RKO (cell line): ENCODE measurements at places on chromosomes 7 and 10.

- no peak for DNase-seq
Observed at GRCh38 chr10:7192831-7193361, 217.9 kb downstream of the SFMBT2 start.

DNA sequence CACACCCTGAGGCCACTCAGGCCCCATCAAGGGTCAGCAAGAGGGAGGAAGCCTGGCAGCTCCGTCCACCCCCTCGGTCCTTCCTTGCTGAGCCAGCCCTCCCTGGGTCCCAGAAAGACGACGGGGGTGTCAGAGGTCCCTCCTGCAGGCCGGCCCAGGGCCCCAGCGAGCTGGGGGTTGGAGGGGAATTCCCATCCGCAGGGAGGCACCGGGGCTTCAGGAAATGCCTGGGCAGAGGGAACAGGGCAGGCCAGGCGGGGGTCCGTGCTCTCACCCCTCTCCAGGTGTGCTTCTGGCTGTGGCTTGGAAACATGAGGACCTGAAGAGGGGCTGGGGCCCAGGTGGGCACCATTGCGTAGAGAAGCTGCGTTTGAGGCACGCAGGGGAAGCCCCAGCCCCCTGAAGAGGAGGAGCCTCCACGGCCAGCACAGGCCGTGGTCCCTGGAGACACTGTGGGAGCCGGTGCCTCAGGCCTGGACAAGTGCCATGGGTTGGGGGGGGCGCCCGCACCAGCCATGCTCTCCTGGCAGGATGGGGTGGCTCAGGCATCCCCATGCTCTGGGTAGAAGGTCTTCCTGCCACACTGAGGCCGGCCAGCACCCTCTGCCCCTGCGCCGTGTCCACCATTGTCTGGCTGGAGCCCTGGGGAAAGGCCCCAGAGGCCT is 66.7 kb downstream of the PDGFA start:
- no peak for DNase-seq

DNA sequence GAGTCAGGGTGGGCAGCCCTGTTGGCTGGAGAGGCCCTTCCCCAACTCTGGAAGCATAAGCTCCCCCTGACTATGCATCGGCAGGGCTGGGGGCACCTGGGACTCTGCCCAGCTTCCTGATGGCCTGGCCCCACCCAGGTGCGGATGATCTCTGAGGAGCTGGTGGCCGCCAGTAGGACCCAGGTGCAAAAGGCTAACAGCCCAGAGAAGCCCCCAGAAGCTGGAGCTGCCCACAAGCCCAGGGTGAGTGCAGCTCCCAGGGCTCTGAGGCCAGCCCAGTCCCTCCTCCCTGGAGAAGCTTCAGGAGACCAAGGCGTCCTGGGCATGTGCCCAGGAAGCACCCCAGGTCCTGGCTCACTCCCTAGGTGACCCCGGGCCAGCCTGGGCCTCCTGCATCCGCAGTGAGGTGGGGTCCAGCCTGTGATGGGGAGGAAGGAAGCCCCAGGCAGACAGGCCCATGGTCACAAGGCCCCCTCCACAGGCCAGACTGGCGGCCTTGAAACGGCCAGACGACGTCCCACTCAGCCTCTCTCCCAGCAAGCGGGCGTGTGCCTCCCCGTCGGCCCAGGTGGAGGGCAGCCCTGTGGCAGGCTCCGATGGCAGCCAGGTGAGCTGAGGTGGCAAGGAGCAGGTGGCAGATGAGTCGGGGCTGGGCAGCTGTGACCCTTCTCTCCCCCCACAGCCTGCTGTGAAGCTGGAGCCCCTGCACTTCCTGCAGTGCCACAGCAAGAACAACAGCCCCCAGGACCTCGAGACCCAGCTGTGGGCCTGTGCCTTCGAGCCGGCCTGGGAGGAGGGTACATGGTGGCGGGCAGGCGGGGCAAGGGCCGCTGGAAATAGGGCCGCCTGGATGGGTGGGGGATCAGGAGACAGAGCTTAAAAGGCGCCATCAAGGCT is 3.0 kb downstream of the LRWD1 start:
- DNase-seq: no peak

GRCh38 chr10:71131096-71131495 is 81.3 kb upstream of the UNC5B start:
- no peak for DNase-seq

GRCh38 chr10:12390733-12391132 is 41.4 kb downstream of the CAMK1D start:
- no peak for DNase-seq

DNA sequence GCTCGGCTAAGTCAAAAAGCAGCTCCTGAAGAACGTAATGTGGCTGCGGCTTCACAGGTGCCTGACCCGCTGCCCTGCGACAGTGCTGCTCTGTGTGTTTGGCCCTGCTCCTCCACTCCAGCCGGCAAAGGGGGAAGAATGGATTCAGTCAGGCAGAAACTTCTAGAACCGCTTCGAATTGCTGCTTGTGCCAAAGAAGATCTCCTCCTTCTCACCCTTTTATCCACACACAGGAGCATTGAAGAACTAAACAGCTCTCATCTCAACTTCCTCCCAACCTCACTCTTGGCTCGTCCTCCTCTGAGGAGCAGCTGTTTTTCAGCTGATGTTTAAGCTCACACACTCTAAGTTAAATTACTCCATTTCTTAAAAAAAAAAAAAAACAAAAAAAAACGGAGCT is 651.4 kb downstream of the INHBA start:
- no peak for DNase-seq

GRCh38 chr10:17647326-17647725 is 3.4 kb downstream of the STAM start:
- DNase-seq: no peak

DNA sequence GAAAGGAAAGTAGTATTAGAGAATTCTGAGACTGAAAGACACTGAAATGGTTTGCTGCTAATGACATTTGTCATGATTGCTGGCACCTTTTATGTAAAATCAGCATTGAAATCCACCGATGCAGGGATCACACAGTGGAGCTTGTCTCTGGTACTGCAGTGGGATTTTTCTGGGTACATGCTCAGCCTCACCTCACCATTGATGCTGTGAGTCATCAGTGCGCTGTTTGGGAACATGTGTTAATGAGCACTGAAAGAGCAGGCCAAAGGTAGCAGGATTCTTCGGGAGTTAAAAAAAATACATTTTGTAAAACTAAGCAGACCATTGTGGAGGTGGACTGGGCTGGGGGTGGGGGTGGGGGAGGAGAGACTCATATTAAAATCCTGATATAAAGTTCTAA is 174.9 kb downstream of the CREB5 start:
- DNase-seq: no peak

DNA sequence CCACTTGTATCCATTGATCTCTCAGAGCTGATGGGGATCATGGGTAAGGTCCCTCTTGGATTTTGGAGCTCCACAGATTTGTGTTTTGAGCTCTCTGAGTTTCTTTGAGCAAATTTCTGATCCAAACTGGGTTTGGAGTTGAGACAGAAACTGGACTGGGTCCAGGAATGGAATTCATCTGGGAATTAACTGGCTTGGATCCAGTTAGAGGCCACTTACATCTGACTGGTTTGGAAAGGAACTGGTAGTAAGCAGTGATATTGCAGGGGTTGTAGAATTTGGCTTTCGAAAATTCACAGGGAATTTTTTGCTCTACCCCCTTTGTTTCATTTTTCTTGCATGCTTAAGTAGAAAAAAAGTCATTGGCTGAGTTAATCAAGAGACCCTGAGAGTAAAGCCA is 245.6 kb downstream of the SEMA3D start:
- DNase-seq: no peak

GRCh38 chr7:78516450-78516849 is 717.9 kb downstream of the PHTF2 start:
- no peak for DNase-seq

DNA sequence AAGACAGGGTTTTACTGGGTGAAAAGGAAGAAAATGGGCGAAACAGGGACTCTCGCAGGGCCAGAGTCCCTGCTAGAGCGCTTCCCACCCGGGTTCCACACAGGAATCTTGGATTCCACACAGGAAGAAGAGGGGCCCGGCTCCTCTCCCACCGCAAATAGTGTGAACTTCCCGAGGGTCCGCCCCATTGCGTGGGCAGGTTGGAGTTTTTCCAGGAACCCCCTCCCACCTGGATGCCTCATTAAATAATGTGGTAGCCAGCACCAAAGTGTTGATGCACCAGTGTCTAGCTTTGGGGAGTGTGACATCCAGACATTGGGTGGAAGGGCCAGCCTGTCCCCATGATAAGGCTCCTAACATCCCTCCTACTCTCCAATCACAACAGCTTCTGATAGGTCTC is 330.3 kb upstream of the ZNF32 start:
- no peak for DNase-seq

GRCh38 chr7:90239625-90240228 is 5.2 kb upstream of the CFAP69 start:
- no peak for DNase-seq

- no peak for DNase-seq
Observed at GRCh38 chr7:4257146-4258111, 424.7 kb upstream of the FOXK1 start.

DNA sequence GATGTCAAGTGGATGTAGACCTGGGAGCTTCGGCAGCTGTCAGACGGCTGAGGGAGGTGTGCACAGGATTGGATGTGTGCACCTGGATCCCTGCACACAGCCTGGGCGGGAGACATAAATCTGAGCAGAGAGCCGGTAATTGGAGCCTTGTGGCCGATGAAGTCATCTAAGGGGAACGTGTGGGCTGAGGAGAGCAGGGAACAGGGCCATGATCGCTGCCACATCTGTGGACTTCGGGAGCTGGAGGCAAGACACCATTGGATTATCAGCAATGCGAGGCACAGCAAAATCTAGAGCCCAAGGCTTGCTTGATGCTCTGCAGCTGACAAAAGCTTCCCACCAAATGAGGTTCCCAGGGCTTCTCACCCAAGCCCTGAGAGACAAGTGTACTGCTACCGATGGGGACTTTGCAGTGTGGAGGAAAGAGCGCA is 147.7 kb downstream of the PTPN20 start:
- DNase-seq: no peak

GRCh38 chr7:54874804-54875203 is 115.8 kb upstream of the SEC61G start:
- DNase-seq: no peak

DNA sequence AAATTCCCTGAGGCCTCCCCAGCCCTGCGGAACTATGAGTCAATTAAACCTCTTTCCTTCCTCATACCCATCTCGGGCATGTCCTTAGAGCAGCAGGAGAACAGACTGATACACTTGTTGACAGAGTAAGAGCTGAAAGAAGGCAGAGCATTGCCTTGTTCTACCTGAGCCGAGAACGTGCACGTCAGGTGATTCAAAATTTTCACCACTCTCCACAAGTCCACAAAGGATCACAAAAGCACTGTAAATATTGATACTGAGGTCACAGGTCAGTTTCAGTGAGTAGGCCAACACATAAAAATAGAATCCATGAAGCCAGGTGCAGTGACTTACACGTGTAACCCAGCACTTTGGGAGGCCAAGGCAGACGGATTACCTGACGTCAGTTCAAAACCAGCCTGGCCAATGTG is 27.8 kb downstream of the DCLRE1C start:
- DNase-seq: no peak

DNA sequence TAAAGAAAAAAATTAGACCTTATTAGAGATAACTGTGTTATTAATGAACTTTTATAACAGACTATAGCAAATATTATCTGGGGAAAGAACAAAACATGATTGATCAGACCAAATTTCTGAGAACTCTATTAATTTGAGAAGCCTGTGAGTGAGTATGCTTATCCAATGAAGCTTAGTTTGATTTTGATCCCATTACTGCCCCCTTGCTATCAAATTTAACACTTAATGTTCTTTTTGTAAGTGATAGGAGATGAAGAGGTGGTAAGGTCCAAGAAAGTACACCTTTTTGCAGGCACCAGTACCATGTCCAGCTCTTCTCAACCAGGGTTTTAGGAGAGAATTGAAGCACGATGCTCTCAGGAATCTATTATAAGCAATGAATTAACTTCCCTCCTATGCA is 49.9 kb downstream of the ZNF365 start:
- no peak for DNase-seq

- DNase-seq: peak; percentile 7
Observed at GRCh38 chr10:96991313-96991841, 159.3 kb downstream of the LCOR start.

DNA sequence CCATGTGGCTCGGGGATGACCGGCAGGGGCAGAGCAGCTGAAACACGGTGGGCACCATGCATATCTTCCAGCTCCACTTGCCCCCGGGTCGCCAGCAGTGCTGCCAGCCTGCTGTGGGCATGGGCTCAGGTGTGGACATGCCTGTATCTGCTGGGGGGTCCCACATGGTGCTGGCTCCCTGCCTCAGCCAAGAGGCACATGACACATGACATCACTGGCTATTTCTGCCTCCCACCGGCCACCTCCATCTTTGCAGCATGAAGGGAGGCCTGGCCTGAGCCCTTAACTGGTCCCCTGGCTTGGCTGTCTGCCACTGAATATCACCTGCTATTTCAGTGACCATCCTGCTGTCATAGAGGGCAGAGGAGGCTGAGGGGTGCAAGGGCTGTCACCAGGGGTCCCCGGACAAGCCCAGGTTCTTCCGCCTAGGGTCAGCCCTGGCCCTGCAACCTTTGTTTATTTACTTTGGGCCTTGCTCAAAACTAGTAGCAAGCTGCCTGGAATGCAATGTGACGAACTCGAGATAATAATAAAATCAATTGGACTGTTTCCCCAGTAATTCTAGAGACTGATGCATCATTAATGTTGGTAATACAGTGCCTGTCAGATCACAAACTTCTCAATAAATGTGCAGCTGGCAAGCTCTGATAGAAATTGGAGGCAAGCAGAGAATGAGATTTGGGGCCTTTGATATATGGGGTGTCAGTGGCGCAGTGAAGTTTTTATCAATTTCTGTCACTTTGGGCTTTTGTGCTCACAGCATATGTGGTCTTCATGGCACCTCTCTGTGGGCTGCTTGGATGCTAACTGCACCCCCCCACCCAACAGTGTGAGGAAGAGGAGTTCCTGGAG is 28.5 kb downstream of the ZMIZ1 start:
- DNase-seq: no peak

DNA sequence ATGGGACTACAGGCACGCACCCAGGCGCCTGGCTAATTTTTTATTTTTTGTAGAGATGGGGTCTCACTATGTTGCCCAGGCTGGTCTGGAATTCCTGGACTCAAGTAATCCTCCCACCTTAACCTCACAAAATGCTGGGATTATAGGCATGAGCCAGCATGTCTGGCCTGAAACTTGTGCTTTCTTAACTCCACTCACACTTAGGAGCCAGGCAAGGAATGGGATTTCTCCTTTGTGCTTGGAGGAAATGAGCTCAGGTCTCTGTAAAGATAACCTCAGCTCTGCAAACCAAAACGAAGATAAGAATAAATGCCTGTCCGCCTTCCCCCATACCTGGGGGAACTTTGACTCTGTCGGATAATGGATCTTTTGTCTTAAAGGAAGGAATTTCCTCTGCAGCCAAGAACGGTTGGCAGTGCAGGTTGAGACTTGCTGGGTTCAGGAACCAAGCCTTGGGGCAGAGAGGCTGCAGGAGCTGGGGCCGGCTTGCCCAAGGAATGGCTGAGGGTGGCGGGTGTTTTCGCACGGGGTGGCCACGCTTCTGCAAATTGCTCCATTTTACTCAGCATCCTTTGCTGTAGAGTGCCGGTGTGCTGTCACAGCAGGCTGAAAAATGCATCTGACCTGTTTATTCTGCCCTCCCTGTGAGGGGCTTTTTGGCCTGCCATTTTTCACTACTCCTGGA is 174.2 kb downstream of the KIAA1217 start:
- no peak for DNase-seq

- no peak for DNase-seq
Observed at GRCh38 chr7:46454816-46455215, 533.7 kb upstream of the IGFBP3 start.

- no peak for DNase-seq
Observed at GRCh38 chr10:4426866-4427265, 399.1 kb upstream of the AKR1E2 start.
